Breast epithelium (tissue), 4 donors: ENCODE measurements at places on chromosomes 7 and 10.

DNA sequence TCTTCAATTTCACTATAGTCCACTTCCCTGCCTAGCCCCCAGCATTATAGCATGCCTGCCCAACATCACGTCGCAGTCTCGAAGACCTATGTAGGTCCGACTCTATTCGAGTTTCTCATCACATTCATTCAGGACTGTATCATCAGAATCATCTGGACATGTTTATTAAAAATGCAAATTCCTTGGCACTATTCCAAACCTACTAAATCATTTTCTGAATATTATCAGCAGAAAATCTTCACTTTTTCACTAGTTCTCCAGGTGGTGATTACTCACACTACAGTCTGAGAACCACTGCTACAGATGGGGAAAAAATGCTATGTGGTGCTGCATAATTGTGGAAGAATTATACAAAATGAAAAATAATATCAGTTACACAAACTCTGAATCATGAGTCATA, 29.3 kb upstream of the ETV1 start:
- no peak overlapping the region for H3K4me3 ChIP-seq
- H3K27ac ChIP-seq, result no peak overlapping the region
- no peaks in the 10 kb centered on the region for H3K36me3 ChIP-seq
- no peak for DNase-seq
- H3K27me3 ChIP-seq, result no peaks in the 10 kb centered on the region

DNA sequence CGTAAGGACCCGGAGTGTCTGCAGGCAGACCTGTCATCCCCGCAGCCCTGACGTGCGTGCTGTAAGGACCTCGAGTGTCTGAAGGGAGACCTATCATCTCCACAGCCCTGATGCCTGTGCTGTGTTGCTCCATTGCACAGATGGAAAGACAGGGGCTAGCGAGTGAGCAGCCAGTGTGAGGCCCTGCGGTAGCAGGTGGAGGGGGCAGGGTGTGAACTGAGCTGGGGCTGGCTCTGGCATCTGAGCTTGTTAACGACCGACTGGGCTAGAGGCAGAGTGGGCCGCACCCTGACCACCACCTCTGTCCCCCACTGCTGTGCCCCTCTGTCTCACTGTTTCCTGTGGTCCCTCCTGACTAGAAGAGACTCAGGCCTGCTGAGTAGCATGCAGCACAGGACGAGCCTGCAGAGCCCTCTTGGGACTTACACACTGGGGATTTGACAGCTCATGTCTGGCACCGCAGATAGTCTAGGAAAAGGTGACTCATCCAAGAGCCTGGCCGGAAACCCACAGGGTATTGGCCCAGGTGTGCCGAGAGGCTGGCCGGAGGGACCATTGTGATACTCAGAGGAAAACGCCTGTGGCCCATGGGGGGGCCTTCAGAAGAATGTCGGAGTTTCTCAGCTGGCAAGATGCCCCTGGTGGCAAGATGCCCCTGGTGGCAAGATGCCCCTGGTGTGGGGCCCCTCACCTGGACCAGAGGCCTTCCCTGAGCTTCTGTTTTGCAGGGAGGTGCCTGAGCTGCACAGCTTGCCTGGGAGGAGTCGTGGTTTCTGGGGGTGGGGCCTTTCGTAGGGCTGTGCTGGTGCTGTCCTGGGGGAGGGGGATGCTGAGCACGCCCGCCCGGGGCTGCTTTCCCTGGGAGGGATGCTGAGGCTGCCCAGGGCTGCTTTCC, 34.3 kb downstream of the INPP5A start:
- H3K27ac ChIP-seq, result peak overlapping the region; percentile 0
- H3K4me1 ChIP-seq, result peaks cover 7% of the 10 kb centered on the region
- H3K36me3 ChIP-seq, result no peaks in the 10 kb centered on the region

DNA sequence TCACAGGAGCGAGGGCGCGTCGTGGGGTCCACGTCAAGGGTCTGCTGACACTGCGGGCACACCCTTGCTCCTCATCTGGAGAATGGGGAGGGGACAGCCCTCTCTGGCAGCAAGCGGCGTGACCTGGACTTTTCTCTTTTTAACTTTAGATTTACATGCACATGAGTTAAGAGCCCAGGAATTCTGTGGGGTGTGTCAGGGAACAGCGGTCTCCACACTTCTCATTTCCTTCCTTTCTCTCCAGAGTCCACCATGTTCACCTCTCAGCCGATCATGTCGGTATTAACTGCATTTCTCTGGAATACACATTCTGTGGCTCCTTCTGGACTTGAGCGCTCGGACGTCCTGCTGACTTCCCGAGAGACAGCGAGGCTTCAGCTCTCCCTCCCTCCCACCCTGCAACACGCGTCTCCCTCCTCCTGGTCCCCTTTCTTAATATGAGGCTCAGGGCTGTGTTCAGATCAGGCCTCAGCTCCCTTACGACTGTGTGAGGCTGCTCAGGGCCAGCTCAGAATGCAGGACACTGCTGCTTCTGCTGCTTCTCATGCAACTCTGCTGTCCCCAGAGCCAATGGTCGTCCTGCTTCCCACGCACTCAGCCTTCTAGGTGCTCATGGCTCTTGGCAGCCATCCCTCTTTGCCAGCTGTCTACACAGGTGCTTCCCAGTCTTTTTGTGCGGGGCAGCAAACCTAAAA, 261.3 kb downstream of the ELFN1 start:
- H3K4me1 ChIP-seq, result no peaks in the 10 kb centered on the region
- H3K4me3 ChIP-seq, result no peak overlapping the region
- H3K27ac ChIP-seq, result no peak overlapping the region
- no peaks in the 10 kb centered on the region for H3K27me3 ChIP-seq
- DNase-seq, result no peak
- H3K36me3 ChIP-seq, result no peaks in the 10 kb centered on the region

GRCh38 chr10:112797197-112797596, 152.8 kb upstream of the TCF7L2 start:
- H3K27ac ChIP-seq, result no peak overlapping the region
- H3K27me3 ChIP-seq, result no peaks in the 10 kb centered on the region
- no peak for DNase-seq
- no peak overlapping the region for H3K4me3 ChIP-seq
- H3K36me3 ChIP-seq, result no peaks in the 10 kb centered on the region
